ENCODE measurements at places on chromosomes 11 and 22.

- no peak for DNase-seq
Observed at GRCh38 chr22:40726514-40726913, 47.2 kb downstream of the MCHR1 start.

DNA sequence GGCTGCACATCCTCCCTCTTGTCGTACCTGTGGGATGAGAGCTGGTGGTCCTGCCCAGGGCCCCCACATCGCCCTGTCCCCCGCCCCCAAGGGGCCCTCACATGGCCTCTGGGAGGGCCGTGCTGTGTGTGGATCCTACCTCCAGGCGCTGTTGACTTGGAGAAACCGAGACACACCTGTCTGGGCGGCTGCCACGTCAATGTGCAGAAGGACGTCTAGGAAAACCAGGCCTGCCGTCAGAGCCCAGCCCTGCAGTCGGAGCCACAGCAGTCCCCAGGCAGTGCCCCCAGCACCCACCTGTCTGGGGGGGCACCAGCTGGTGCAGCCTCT lies 14.2 kb downstream of the ALG12 start:
- DNase-seq: no peak

DNA sequence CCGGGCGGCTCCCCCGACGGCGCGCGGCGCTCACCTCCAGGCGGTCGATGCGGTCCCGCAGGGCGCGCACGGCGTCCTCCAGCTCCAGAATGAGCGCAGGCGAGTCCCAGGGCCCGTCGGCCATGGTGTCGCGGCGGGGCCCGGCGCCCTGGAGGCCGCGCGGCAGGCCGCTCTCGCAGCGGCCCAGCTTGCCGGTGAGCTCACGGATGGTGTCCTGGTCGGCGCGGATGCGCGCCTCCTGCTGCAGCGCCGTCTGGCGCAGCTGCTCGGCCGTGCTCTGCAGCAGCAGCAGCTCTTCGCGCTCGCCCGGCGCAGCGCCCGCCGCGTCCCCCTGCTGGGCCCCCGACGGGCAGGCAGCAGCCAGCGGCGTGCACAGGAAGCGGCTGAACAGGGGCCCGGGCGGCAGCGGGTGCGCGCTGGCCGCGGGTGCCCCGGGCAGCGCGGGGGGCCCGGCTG lies 599 bp downstream of the NPTXR start:
- peak; percentile 27 for DNase-seq

GRCh38 chr11:17767301-17767885 lies 32.8 kb downstream of the KCNC1 start:
- no peak for DNase-seq

DNA sequence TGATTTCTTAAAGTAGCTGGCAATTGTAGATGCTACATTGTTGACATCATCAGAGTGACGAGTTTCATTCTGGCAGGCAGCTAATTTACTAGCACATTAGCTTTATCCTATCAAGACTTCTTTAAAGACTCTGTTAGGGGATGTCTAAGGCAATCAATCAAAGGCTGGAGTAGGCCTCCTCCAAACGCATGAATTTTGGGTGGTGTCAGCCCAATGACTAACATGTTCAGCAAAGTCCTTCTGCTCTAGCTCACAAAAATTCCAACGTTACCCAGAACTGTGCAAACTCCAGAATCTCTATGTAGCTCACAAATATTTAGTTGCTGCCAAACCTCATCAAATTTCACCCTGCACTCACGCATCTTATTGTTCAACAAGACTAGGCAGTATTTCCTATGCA lies 395.6 kb downstream of the DLG2 start:
- no peak for DNase-seq

- no peak for DNase-seq
Observed at GRCh38 chr11:120122924-120123683, 14.8 kb downstream of the TRIM29 start.

DNA sequence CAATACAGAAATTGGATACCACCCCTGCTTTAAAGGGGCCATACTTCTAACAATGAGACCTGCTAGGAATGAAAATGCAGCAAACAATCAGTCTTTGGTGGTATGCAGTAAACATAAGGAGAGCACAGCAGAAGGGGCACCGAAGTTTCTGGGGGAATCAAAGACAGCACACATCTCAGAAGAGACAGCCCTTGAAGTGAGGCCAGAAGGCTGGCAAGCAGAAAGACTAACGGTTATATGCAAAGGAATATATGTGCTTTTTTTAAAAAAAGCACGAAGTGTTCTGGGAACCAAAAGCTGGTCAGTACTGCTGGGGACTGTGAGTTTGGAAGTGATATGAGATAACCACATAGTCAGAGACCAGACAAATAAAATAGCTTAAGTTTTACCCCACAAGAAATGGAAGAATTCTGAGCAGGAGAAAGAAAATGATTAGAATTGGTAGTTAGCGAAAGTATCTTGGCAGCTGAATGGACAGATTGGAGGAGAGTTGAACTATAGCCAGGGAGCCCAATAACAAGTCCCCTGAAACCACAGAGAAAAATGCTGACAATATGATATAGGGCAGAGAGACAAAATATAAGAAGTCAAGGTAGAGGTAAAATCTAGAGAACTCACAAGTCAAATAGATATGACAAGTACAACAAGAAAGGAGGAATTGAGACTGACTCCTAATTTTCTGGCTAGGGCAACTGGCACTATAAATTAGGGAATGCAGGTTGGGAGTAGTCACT lies 125.7 kb downstream of the MRTFA start:
- no peak for DNase-seq

GRCh38 chr11:62569611-62570010 lies 4.1 kb downstream of the EEF1G start:
- no peak for DNase-seq

DNA sequence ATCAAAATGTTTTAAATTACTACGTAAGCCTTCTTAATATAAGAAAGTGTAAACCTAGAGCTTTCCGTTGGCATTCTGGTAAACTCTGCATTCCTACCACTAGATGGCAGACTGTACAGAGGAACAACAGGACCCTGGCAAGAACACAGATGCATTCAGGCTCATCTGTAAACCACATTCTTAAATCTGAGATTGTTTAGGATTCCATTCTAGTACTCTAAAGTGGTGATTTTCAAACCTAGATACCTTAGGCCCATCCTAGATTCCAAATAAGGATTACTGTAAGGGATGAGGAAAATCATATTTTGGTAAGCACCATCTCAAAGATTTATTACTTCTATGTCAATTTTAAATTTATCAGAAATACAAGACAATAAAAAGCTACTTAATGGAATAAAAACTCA lies 26.9 kb downstream of the PICALM start:
- no peak for DNase-seq

DNA sequence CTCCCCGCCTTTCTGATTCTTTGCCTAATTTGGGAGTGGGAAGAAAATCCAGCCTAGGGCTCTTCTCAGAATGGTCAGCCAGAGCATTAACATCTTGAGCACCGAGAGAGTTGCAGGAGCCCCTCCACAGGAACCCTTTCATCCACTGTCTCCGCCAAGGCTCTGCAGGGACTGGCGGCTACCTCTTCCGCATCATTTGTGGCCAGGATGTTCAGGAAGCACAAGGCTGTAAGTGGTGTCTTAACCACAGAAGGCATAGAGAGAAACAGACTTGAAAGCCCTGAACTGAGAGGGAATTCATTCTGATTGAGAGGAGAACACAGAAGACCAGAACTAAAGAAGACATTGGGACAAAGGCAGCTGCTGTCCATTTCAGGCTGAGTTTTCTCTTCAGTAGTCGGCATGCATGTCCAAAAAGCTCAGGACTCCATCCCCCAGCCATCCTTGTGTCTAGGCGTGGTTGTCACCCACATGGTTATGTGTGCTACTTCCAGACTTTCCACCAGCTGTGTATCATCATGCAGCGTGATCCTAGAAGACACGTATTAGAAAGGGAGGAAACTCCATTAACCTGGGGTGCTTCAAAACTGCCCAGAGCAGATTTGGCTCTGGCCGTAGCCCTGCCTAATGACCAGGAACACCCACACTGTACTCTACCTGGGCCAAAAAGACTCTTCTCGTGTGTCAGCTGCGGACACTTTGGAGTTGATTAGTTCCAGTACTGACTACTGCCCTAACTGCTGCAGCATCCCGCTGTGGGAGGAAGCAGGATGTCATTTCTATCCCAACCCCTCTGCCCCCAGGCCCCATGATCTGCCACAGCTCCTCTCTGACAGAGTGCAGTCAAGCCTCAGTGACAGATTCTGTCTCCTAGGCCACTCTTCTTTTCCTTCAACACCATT lies 725.1 kb downstream of the NTM start:
- DNase-seq: no peak

- DNase-seq: no peak
Observed at GRCh38 chr11:16527525-16528246, 171.3 kb upstream of the SOX6 start.

DNA sequence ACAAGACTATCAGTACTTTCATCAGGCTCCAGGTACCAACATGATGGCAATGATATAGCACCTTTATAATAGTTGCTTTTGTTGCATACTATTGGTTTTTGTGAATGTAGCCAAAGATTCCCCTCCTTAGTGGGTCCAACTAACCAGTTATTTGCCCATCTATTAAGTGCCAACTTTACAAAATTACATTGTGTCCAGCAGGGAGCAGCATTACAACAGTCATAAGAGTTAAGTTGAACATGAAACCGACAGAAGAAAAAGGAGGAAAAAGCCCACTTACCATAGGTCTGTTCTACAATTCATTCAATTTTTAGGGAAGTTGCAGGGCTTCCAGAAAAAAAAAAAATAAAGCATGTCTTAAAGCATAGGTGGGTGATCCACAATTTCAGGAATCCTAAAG lies 21.6 kb downstream of the IMMP1L start:
- no peak for DNase-seq

DNA sequence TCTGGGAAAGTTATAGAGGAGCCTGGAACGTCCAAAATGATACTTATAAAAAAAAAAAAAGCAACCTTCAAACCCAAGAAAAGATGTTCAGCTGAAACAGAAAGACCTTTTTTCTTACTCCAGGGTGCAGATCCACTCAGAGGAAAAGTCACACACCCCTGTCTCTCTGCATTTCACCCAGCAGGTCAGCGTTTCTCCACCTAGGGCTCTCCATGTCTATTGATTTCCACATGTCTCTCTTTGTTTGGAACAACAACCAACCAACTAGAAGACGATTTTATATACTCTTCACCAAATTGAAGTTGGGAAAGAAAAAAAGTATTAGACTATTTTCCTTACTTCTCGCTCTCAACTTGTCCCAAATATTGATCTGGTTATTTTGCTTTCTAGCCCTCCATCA lies 42.2 kb upstream of the BLID start:
- no peak for DNase-seq

GRCh38 chr11:35585416-35585815 lies 32.8 kb upstream of the FJX1 start:
- DNase-seq: no peak

- no peak for DNase-seq
Observed at GRCh38 chr11:118679483-118679882, at the start of gene TREH. Gene TREH (minus strand): TSS chr11:118679650. CDS start chr11:118679627, 23 bp downstream.

- DNase-seq: no peak
Observed at GRCh38 chr11:30392221-30392784, 69.4 kb downstream of the ARL14EP start.

- DNase-seq: no peak
Observed at GRCh38 chr11:69938206-69938605, 119.0 kb upstream of the FGF3 start.

DNA sequence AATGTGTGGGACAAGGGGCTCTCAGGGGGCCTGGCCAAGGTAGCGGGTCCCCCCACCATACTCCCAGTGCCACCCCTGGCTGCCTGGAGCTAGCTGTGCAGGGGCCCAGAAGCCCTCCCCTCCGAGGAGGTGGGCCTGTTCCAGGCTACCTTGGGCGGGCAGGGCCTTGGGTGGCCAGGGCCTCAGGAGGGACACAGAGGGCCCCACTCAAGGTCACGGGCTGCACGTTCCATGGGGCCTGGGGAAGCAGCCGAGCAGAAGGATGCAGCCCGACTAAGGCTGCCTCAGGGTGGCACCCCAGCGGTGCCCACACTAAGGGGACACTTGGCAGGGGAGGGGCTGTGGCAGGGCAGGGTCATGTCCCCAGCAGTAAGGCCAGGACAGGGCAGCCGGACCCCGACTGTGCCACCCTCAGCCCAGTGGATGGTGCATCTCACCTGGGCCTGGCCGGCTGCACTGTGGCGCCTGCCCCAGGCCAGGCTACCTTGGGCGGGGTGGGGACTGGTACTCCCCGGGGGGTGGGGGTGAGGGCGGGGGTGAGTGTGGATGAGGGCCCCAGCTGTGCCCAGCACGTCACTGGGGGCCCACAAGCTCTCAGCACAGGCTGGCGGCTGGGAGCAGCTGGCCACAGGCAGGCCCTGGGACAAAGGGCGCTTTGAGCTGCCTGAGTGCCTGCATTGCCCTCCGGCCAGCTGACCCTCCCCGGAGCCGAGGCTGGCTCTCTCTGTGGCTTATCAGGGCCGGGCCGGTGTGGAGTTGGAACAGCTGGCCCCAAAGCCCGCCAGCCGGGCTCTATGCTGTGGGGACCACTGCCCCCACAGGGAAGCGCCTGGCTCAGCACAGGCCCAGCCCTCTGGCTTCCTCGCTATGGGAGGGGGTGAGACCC lies 117.1 kb downstream of the KCNQ1 start:
- no peak for DNase-seq

DNA sequence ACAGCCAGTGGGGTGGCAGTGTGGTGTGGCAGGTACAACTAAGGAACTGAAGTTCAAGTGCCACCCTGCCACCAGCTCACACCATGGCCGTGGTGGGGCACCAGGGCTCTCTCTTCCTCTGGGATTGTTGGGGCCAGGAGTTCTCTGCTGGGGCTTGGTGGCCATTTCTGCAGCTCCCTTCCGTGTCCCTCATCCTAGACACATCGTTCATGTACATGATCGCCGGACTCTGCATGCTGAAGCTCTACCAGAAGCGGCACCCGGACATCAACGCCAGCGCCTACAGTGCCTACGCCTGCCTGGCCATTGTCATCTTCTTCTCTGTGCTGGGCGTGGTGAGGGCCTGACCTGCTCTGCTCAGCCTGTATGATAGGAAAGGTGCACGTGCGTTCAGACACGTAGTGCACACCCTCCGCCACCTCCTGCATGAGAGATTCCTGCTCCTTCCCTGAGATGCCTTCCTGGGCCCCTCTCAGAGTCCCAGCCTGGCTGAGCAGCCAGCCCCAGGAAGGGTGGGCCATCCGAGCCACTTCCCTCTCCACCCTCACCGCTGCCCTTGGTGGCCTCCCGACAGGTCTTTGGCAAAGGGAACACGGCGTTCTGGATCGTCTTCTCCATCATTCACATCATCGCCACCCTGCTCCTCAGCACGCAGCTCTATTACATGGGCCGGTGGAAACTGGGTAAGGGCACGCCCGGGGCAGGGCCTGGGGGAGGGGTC lies 7.3 kb upstream of the TAGLN start:
- DNase-seq: no peak

DNA sequence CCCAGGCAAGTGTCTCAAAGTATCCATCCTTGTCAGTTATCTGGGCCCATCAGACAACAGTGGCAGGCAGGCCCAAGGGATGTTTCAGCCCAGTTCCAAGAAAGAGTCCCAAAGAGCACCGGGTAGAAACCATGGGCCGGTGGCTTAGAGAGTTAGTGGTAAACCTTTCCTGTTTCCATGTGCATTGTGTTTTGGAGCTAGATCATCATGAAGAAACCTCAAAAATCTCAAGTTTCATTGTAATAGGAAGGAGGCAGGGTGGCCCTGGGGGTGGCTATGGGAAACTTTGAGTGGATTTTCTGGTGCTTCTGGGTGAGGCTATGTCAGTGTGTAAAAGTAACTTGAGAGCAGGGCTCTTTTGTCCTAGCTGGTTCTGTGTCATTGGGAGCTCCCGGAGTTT lies 68.1 kb downstream of the UBASH3B start:
- no peak for DNase-seq

Measured in stimulated activated CD8-positive, alpha-beta memory T cell treated with anti-CD3 and anti-CD28 coated beads, Interleukin-2, amount 100 ng/mL, for 1 hour (primary cell).